Cortex of kidney (tissue), 1 donor: ENCODE measurements at places on chromosomes 12 and 14.

DNA sequence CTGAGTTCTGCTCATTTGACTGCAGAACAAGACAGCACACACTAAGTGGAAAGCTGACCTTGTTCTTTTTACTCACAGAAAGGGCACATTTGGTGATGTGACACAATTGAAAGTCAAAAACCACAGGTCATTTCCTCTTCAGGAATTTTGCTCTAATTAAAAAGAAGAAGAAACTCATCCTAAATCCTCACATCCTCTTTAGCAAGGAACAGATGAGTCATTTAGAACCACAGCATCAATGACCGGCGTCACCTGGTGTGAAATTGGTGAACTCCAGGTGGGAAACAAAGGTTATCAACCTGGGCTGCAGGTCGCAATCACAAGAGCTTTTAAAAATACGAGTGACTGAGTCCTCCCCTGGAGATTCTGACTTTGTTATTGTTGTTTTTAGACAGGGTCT, 2.9 kb upstream of the RNU6-8 start:
- no peak for DNase-seq

DNA sequence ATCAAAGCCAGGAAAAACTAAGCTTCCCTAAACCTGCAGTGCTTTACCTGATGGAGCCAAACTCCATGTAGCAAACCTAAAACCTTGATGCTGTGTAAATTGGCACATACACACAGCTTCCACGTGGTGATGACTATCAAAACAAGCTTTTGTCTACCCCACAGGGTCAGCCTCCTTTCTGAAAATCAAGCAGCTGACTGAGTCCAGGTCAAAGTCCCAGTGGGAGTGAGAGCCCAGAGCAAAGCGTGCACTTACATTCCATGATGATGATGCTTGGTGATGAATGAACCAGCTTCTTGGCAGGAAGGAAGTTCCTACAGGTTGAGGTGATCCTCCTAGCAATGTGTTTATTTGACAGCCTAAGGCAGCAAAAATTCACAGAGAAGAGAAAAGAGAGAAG, 630.0 kb upstream of the TBX3 start:
- no peak for DNase-seq

DNA sequence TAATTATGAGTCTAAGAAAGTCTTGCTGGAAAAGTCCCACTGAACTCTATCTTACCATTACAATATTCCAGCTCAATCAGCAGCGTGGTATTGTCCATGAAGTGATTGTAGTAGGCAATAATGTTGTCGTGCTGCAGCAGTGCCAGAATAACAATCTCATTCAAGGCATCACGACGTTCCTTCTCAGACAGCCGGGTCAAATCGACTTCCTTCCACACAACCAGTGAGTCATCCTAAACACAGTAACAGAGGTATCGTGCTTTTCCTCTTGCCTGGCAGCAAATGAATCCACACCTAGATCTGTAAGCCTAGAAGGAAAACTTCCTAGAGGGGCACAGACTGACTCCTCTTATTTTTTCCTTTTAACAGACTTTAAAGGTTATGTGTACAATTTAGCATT, 2.9 kb downstream of the NEK9 start:
- no peak for DNase-seq

DNA sequence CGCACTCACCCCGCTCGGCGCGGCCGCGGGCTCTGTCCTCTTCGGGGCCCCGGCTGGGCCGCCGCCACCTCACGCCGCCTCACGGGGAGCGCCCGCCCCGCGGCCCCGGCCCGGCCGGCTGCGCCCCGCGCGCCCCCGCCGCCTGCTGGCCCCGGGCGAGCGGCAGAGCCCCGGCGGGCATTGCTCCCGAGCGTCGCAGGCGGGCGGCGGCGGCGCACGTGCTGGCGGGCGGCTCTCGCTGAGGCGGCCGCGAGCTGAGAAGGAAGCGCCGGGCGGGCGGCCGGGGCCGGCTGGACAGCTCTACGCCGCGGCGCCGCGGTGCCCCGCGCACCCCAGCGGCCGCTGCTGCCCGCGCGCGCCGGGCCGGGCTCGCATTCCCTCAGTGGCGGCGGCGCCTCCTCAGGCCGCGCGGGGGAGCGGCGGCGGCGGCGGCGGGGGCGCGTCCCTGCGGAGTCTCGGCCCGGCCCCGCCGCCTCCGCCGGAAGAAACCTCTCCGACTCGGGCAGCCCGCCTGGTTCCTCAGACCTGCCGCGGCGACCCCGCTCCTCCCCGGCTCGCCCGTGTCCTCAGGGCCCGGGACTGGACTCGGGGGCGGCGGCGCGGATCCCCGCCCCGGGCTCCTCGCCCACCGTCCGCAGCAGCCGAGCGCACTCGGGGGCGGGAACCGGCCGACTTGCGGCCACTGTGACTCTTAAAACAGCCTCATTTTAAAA, at the start of gene PITPNM2:
TSS of gene PITPNM2 (minus strand) at position 347 of the 713 bp plus-strand sequence. CDS start 116,500 bp downstream, outside the sequence.
- DNase-seq: no peak

DNA sequence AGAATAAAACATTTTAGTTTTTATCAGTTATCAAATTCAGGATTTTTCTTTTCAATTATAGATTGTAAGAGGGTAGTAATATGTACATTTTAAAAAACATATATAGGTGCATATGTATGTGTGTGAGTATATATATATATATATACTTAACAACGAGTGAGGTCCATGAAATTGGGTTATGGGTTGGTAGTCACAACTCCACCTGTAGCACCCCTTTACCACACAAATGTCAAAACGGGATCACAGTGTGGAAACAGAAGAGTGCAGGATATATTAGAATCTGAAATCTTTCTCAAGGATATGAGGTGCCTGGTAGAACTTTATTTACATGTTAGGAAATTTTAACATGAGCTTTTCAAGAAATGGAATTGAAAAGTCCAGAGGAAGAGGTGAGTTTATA, 31.3 kb downstream of the MIA2 start:
- DNase-seq: no peak

GRCh38 chr12:64687816-64688215, 71.4 kb downstream of the GNS start:
- DNase-seq: no peak

- no peak for DNase-seq
Measured at GRCh38 chr14:57420986-57421385, 30.6 kb downstream of the NAA30 start.

DNA sequence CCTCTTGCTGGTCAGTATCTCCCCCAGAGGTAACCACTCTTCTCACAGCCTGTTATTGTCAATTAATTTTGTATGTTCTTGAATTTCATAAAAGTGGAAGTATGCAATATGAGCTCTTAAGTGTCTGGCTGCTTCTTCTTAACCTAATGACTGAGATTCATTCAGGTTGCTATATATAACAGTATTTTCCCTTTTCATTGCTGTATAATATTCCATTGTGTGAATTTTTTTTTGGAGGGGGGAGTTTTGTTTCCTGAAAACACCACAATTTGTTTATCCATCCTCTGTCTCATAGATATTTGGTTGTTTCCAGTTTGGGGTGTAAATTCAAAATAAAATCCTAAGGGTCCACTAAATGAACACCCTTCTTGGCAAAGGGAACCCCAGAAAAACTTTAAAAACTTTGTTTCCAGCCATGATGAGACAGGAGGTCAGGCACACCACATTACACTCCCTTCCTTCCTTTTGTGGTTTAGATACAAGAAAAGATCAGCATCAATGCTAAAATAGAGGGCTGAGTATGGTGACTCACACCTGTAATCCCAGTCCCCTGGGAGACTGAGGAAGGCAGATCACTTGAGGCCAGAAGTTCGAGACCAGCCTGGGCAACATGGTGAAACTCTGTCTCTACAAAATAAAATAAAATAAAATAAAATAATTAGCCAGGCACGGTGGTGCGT, 4.1 kb upstream of the DAO start:
- no peak for DNase-seq

GRCh38 chr12:107801150-107801549, 26.6 kb downstream of the ASCL4 start:
- no peak for DNase-seq

GRCh38 chr12:9372202-9372601, 164.0 kb upstream of the PZP start:
- no peak for DNase-seq

- DNase-seq: no peak
Measured at GRCh38 chr12:81596558-81596957, 162.6 kb downstream of the PPFIA2 start.

DNA sequence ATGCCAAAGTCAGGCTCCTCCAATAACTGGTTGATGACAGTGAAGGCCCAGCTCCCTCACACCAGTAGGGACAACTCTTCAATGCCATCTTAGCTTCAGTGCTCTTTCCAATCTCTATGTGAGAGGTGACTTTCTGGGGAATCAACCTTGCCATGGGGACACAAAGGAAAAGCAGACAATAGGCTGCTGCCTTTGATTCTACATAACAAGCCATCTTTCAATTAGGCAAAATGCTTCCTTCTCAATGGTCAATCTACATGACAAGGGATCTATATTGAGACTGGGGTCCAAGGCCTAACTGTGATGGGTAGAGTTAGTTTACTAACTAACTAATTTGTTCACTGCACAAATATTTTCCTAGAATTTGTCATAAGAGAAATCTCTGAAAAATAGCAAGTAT, 1417.5 kb upstream of the SEL1L start:
- DNase-seq: no peak

DNA sequence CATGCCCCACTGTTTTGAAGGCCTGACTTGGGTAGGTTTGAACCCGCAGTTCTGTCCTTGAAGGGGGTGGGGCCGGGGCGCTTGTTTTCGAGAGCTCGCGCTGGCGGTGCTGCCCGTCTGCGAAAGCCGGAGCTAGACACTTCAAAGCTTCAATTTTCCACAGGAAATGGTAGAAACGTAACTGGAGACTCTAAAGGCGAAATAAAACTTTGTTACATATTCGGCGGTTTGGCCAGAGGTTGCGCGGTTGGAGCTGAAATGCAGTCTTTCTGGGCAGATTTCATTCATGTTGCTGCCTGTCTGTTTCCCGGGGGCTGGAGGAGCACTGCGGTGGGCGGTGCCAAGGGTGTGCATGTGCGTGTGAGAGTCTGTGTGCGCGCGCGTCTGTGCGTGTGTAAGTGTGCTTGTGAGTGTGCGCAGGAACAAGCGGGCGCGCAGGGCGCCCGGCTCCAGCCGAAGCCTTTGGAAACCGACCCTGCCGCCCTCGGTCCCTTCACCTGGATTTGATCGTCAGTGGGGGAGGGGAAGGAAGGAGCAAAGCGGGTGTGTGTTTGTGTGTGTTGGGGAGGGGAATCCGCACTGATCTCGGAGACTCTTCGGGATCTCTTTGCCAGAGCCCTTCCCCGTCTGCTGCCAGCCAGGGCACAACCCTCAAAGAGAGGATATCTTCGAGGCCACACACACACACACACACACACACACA, 227.7 kb upstream of the CRY1 start:
- no peak for DNase-seq

GRCh38 chr14:57390806-57391516, 575 bp downstream of the NAA30 start:
- DNase-seq: no peak

GRCh38 chr14:63204407-63205043, at the start of gene RHOJ:
Gene RHOJ, plus strand, starts transcription at chr14:63204443. Its CDS starts 427 bp downstream, at chr14:63204870.
- DNase-seq: no peak

DNA sequence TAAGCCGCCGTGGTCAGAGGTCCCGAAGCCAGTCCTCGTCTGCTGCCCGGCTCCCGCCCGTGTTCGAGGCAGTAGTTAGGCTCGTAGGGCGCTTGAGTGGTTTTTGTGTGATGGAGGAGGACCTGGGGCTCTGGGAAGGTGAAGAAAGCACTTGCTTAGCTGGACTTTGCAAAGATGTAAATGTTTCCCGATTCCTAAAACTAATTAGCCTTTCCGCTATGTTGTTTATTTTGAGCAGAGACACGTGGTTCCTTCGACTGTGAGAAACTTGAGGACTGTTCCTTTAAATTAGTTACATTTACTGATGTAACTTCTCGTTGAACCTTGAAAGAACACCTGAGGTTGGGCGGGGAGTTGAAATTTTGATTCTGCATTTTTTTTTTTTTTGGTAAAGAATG, 33.9 kb downstream of the MIA2 start:
- DNase-seq: no peak

- DNase-seq: no peak
Measured at GRCh38 chr14:85387181-85387580, 142.8 kb upstream of the FLRT2 start.

DNA sequence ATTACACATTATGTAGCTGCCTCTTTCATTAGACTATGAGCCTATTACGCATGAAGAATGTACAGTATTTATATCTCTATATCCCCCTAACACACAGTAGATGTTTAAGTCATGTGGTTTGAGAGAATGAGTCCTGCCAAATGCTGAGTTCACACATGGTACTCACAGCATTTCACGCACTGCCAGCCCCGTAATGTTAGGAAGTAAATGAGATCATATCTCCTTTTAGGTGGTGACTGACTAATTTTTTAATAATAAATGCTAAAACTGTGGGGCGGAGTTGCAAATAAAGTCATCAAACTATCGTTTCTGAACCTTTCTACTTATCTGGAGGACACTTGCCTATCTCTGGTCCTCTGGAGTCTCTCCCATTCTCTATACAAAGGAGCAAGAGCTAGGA, 343.8 kb downstream of the ADAMTS20 start:
- no peak for DNase-seq

DNA sequence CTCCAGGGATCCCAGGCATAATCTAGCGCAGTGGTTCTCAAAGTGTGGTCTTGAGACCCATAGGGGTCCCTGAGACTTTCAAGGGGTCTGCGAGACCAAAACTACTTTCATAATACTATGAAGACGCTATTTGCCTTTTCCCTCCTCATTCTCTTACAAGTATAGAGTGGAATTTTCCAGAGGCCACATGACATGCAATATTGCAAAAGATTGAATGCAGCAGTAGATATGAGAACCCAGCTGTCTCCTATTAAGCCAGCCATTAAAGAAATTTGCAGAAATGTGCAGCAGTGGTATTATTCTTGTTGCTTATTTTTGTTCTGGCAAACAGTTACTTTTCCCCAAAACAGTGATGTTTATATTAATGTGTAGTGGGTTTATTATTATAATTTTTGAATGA, 62.8 kb downstream of the VWF start:
- no peak for DNase-seq

- DNase-seq: no peak
Measured at GRCh38 chr12:113647048-113647447, 175.4 kb upstream of the LHX5 start.

DNA sequence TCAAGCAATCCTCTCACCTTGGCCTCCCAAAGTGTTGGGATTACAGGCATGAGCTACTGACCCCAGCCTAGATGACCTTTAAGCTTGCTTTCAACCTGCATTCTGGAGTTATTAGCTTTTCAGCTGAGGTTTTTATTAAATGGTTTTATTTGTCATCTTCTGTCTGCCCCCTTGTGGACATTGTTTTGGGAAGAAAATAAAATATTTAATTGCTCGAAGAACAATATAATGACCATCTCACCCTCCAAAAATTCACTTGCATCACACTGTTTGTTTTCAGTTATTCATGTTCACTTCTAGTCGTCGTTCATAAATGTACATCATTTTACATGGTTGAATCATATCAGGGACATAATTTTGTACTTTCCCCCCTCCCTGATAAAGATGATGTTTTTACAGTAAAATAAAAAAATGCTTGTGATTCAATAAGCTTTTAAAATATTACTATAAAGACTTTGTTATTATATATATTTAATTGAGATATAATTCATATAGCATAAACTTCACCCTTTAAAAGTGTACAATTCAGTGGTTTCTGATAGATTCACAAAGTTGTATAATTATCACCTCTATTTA, 10.1 kb upstream of the SPATS2 start:
- no peak for DNase-seq
